Cerebellar nuclear complex (tissue), 1 donor: ENCODE measurements at places on chromosomes 6 and 20.

GRCh38 chr6:125316621-125317020 lies 14.9 kb upstream of the HDDC2 start:
- no peak for DNase-seq

- DNase-seq = no peak
Observed at GRCh38 chr20:39462416-39462945, 500.3 kb downstream of the DHX35 start.

DNA sequence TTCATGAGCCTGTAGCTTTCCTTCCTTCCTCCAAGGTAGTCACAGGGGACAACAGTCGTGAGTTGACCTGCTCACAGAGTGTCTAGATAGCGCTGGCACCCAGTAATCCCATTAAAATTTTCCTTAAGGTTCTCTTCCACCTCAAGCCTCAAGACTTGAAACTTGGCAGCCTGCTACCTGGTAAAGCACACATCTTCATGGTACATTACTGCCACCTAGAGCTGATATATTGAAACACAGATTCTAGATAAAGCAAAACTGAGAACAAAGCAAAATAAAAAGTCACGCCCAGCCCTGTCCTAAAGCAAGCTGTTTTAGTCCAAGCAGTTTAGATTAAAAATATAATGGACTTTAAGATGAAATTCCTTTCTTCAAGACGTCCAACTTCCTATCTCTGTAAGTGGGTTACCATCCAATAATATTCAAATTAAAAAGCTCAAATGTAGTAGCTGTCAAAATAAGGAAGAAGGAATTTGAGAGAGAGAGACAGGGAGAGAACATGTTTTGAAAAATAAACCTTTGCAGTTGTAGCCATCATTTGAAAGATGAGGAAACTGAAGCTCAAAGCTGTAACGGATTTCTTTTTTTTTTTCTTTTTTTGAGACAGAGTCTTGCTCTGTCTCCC lies 50.7 kb upstream of the CD83 start:
- DNase-seq = no peak

- DNase-seq = no peak
Observed at GRCh38 chr6:7138046-7138531, 30.3 kb downstream of the RREB1 start.

GRCh38 chr6:1124885-1125284 lies 187.0 kb upstream of the FOXQ1 start:
- no peak for DNase-seq

GRCh38 chr6:142827991-142828390 lies 117.0 kb downstream of the HIVEP2 start:
- DNase-seq = no peak

- no peak for DNase-seq
Observed at GRCh38 chr20:2942439-2942838, 69.2 kb downstream of the PTPRA start.

DNA sequence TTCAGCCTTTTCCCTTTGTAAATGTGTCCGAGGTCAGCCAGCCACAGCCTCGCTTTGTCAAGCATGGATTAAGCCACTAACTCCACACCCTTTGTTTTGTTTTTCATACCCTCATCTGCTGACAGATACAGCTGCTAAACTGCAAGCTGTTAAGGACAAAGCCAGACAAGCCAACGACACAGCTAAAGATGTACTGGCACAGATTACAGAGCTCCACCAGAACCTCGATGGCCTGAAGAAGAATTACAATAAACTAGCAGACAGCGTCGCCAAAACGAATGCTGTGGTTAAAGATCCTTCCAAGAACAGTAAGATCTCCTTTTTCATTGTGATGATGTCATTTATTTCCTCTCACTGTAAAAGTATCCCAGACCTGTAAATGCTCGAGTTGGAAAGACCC lies 269.3 kb downstream of the ARHGAP18 start:
- no peak for DNase-seq

- DNase-seq = no peak
Observed at GRCh38 chr20:54339093-54339492, 131.2 kb downstream of the PFDN4 start.

GRCh38 chr20:17499041-17499440 lies 32.1 kb downstream of the BFSP1 start:
- no peak for DNase-seq

DNA sequence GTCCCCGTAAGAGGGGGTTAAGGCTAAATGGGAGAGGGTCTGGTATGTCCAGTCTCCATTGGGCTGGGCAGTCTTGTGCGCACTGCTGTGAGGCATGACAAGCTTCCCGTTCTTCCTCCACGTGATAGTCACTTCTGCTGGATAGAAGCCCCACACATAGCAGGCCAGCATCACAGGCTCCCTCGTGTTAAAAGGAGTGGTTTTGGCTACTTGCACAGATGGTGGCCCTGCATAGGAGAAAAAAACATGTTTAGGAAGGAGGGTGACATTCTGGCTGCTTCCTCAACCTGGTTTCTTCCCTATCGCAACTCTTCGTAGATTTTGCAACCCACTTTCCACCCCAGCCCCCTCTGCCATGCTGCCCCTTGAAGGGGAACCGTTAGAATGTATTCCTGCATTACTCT lies 3.6 kb downstream of the HLA-DMB start:
- no peak for DNase-seq

DNA sequence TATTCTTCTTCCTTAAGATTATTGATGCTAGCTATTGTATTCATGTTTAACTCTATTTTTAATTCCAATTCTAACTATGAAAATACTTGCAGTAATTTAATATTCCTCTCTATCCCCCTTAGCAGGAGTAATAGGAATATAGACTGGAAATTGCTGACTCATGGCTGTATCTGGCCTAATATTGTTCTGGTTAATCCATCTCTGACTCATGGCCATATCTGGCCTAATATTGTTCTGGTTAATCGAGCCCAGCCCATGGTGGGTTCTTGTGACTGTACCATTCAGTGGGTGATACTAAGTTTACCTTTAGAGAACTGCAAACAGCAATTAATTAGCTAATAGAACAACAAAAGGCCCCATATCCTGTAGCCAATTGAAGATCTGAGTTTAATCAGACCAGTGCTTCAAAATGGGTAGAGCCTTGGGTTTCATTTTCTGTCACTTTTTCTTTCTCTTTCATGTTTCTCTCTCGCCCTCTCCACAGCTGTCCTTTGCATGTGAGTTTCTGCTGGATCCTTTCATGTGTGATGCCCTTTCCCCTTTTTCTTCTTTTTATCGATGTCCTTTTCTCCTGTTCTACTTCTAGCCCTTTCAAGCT lies 50.6 kb downstream of the SLC22A3 start:
- DNase-seq = no peak

DNA sequence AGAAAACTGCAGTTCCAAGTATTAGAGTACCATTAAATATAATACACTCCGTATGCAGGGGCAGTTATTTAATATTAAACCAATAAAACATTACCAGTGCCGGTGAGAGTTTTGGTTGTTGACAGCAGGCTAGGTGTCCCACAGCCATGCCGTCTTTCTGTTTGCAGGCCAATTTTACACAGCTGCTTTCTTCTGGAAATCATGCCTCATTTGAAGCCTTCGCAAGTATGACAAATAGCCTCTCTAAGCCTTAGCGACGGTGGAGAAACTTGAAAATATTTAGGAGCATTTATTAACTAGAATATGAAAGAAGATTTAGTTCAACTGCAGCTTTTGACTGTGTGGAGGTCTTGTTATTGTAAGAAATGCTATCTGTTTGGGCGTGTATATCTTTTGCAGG lies 226.0 kb downstream of the BMP2 start:
- no peak for DNase-seq
